ENCODE measurements at places on chromosomes 4 and X. TPM values are rescaled to one million over a fixed set of nuclear protein-coding genes. Genes with fewer than 3 reads are reported as not detected.

DNA sequence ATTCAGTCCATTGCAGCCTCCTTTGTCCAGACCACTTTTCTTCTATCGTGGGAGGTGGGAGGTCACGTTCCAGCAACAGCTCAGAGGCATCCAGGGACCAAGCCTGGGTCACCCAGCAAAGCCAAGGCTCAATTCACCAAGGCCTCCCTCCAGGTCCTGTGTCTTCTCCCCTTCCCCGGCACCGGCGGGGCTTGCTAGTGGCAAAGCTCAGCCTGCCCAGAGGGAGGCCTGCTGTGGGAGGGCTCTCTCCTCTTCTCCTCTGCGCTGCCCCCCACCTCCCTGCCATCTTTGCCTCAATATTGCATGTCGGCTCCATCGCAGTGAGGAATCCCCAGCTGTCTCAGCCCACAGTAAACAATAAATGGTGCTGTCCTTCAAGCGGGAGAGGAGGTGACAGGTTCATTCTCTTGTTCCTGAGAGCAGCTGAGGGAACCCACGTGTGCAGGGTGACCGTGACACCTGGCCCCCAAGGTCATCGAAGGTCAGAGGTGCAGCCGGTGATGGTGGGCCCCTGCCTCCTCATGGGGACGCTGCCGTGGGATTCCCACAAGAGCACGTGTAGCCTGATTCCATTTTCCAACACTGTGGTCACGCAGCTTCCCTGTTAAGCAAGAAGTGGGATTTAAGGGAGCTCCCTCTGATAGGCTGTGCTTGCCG is 111.5 kb upstream of the PSAPL1 start:
- H3K36me3 ChIP-seq = no peaks in the 10 kb centered on the region
- H3K4me3 ChIP-seq = no peak overlapping the region

DNA sequence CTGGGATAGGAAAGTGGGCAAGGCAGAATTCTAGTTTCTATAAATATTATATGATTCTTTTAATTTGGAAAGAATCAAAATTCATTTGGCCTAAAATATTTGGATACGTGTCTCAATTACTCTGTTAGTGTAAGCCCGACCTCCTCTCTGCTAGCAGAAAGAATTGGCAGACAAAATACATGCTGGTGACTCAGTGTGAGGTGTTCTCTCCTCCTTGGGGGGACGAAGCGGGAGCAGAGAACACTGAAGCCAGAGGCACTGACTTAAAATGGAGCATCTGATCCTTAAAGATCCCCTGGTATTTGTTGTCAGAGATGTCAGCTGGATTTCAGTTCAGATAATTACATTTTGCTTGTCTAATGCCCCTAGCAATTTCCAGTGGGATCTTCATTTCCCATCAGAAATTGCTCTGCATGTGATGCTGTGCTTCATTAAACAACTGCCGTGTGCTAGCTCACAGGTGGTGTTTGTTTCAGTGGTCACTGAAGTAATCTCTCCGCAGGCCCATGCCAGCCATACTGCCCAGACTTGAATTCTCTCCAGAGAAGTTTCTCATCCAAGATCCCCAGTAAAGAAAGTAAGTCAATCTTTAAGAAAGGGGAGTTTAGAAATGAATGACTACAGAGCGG is 188.7 kb upstream of the TLL1 start:
- no peaks in the 10 kb centered on the region for H3K36me3 ChIP-seq
- H3K4me3 ChIP-seq = no peak overlapping the region
- no peak overlapping the region for H3K27ac ChIP-seq
- no peaks in the 10 kb centered on the region for H3K4me1 ChIP-seq

DNA sequence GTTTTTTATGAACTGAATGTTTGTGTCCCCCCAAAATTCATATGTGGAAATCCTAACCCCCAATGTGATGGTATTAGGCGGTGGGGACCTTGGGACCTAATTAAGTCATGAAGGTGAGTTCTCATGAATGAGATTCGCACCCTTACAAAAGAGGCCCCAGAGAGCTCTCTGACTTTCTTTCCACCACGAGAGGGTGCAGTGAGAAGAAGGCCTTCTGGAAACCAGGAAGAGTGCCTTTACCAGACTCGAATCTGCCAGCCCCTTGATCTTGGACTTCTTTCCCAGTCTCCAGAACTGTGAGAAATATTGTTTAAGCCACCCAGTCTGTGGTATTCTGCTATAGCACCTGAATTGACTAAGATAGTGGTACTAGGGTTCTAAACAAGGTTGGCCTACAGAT is 40.8 kb downstream of the STK26 start:
- no peak for DNase-seq
- H3K36me3 ChIP-seq = no peaks in the 10 kb centered on the region
- no peak overlapping the region for H3K27ac ChIP-seq
- H3K27me3 ChIP-seq = peaks cover 26% of the 10 kb centered on the region
- H3K4me3 ChIP-seq = no peak overlapping the region

The ADH1A gene
- not detected for total RNA-seq

- H3K27me3 ChIP-seq = peaks cover 45% of the 10 kb centered on the region
- H3K4me3 ChIP-seq = no peak overlapping the region
- no peak for DNase-seq
- no peak overlapping the region for H3K27ac ChIP-seq
- H3K4me1 ChIP-seq = peaks cover 27% of the 10 kb centered on the region
Observed at GRCh38 chr4:6196871-6197270, 3.5 kb downstream of the JAKMIP1 start.

DNA sequence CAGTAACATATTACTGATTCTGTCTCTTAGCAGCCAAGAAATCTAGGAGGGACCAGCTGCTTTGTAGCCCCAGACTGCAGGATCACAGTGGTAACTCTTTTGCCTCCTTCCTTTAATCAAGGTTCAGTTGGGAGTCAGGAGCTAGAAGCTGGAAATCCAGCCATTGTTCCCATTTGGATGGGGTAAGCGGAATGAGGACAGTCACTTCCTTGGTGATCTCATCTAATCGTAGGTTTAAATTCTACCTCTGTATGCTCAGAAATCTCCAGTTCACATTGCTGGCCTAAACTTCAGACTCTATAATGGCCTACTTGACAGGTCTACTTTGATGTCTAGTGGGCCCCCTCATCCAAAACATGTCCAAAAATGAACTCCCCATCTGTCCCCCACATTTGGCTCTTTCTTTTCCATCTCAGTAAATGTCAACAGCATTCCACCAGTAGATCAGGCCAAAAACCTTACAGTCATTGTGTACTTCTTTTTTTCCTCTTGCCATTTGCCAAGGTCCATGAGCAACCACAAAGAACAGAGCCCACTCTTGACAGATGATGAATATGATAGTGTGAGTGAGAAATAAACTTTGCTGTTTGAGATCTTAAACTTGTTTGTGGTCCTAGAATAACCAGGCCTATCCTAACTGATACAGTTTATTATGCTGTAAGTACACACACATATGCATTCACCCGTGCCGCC is 40.1 kb downstream of the WWC2 start:
- no peaks in the 10 kb centered on the region for H3K36me3 ChIP-seq
- H3K4me1 ChIP-seq = peaks cover 5% of the 10 kb centered on the region
- no peaks in the 10 kb centered on the region for H3K27me3 ChIP-seq
- DNase-seq = no peak
- H3K27ac ChIP-seq = no peak overlapping the region

- peak overlapping the region; percentile 77 for H3K27ac ChIP-seq
- no peak for DNase-seq
- H3K4me1 ChIP-seq = peaks cover 52% of the 10 kb centered on the region
- H3K4me3 ChIP-seq = peak overlapping the region; percentile 88
Observed at GRCh38 chrX:78950009-78950835, 5.0 kb downstream of the P2RY10 start.

- H3K27ac ChIP-seq = no peak overlapping the region
- H3K27me3 ChIP-seq = peaks cover 43% of the 10 kb centered on the region
- H3K36me3 ChIP-seq = no peaks in the 10 kb centered on the region
- no peak overlapping the region for H3K4me3 ChIP-seq
- DNase-seq = no peak
- no peaks in the 10 kb centered on the region for H3K4me1 ChIP-seq
Observed at GRCh38 chrX:107522901-107523300, 73.4 kb downstream of the FRMPD3 start.

GRCh38 chr4:10951306-10951705 is 266.7 kb upstream of the CLNK start:
- peaks cover 14% of the 10 kb centered on the region for H3K4me1 ChIP-seq
- no peaks in the 10 kb centered on the region for H3K36me3 ChIP-seq
- no peak overlapping the region for H3K27ac ChIP-seq
- no peak for DNase-seq
- peaks cover 3% of the 10 kb centered on the region for H3K27me3 ChIP-seq

- peaks cover 3% of the 10 kb centered on the region for H3K36me3 ChIP-seq
- H3K27ac ChIP-seq = no peak overlapping the region
- no peaks in the 10 kb centered on the region for H3K4me1 ChIP-seq
- H3K27me3 ChIP-seq = peaks cover 10% of the 10 kb centered on the region
- no peak for DNase-seq
- no peak overlapping the region for H3K4me3 ChIP-seq
Observed at GRCh38 chr4:100360211-100360610, 157.6 kb downstream of the EMCN start.

The CFAP99 gene
- not detected for total RNA-seq

The GCNA gene
- 8.4 TPM for total RNA-seq
